ENCODE measurements at places on chromosomes 16 and 17.

GRCh38 chr17:77724876-77725615 lies 233.5 kb upstream of the TNRC6C start:
- no peak for DNase-seq

DNA sequence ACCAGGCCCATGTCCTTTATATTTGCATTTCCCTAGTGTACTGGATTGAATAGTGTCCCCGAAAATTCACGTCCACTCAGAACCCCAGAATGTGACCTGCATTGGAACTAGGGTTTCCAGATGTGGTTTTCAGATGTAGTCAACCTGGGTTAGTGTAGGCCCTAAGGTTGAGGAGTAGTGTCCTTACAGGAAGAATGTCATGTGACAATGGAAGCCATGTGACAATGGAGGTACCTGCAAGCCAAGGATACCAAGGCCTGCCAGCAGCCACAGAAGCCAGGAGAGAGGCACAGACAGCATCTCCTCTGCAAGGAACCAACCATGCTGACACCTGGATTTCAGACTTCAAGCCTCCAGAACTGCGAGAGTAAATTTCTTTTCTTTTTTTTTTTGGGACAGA lies 5.2 kb upstream of the PRR15L start:
- no peak for DNase-seq

- no peak for DNase-seq
These were observed 31.8 kb downstream of the TOX3 start for GRCh38 chr16:52515068-52515671.

DNA sequence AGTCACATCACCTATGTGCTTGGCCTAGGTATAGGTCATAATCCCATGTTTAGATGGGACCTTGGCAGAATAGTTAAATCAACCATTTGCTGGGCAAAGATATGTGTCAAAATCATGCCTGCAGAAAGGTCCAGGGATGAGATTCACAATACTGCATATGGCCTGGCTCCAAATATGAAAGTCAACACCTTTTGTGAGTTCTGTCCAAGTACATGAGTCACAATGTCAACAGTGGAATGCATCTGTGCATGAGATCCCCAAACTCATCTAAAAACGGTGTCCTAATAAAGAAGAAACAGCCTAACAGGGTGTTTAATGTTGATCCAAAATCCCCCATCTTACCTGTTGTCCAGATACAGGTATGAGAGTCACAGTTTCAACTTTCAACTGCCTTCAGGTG lies 1847.5 kb downstream of the TP53TG3F start:
- DNase-seq: no peak

DNA sequence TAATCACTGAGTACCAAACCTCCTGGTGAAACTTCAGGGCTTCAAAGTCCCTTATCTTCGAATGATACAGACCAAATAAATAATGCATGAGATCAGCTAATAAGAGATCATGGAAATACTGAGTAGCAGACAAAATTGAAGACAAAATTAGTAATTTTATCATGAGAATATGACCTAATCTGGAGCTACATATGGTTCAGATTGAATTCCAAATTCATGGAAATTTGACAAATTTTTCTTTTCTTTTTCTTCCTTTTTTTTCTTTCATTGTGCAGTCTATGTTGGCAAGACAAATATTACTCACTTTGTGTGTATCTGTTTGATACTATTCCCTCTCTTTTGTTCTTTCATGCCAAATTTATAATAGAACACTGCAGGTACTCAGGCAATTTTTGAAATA lies 218.1 kb upstream of the KCNJ16 start:
- DNase-seq: no peak

- peak; percentile 62 for DNase-seq
These were observed at the start of gene RUSF1 for GRCh38 chr16:31507929-31508705. TSS of gene RUSF1 (minus strand) at chr16:31508391. CDS start at chr16:31508373, 18 bp downstream.

GRCh38 chr17:63772801-63773271 lies 561 bp downstream of the CCDC47 start:
- no peak for DNase-seq

- DNase-seq: no peak
These were observed 136.7 kb upstream of the HS3ST2 start for GRCh38 chr16:22677024-22677830.

- DNase-seq: no peak
These were observed 88.7 kb downstream of the AXIN2 start for GRCh38 chr17:65472666-65473309.

DNA sequence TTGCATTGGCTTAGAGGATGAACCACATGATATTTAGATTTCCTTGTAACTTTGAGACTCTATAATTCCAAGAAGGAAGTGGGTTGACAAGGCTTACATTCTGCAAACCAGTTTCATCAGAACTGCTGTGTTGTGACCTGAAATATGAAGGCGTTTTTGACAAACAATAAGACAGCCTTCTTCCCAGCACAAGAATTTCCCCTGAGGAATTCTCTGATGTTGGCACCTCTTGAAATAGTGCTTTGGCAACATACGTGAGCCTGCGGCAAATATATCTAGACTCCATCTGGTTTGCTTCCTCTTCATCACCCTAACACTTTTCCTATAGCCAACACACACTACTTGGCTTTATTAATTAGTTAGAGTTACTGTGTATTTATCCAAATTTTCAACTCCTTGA lies 585.5 kb upstream of the SOX9 start:
- DNase-seq: no peak

DNA sequence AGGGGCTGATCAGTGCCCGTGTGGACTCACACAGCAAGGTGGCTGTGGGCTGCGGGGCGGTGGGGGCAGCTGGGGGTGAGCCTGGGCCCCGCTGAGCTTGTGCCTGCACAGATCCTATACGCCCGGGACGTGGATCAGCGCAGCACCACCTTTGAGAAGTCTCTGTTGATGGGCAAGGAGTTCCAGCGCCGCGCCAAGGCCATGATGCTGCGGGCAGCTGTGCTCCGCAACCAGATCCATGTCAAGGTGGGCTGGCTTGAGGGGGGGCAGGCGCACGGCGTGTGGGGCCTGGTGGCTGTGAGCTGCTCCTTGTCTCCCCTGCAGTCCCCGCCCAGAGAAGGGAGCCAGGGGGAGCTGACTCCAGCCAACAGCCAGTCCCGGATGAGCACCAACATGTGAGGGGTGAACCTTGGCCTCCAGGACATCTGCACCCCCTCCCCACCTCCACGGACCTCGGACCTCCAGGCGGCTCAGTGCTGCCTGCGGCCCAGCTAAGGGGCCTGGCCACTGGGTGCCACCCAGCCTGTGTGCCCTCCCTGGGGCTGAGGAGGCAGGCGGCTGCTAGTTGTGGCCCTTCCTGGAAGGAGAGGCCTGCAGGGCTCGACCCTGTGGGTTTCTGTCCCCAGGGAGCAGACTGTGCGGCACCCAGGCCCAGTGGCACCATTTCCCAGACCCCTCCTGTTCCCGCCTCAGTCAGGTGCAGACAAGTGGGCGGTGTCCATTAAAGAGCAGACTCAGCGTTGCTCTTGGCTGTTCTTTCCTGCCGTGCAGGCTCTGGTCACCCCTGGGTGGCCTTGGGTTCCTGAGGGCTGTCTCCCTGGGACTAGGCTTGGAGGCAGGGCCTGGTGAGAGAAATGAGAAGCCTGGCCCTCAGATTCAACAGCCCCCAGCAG lies 5.3 kb downstream of the GPS1 start:
- DNase-seq: no peak

DNA sequence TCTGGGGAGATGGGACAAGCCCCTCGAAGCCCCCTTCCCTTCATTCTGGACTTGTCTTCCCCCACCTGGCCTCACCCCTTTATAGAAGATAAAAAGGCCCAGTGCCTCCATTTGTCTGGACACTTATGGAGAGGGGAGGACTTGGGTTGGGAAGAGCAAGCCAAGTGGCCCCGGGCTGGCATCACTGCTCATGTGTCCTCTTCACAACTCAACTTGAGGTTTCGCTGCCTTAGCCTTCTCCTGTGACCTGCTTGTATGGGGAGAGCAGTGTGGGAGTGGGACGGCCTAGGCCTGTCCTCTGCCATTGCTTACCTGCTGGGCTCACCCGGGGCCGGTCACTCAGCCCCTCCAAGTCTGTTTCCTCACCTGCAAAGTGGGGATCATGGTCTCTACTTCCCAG lies 1.4 kb downstream of the PAQR4 start:
- DNase-seq: no peak

GRCh38 chr16:88300463-88300835 lies 82.3 kb upstream of the ZNF469 start:
- DNase-seq: no peak

- DNase-seq: no peak
These were observed 27.2 kb upstream of the TOB1 start for GRCh38 chr17:50893183-50893993.

GRCh38 chr17:34306466-34306865 lies 12.8 kb upstream of the CCL8 start:
- DNase-seq: no peak

GRCh38 chr17:4407851-4408250 lies 25.9 kb upstream of the SPNS3 start:
- DNase-seq: no peak

DNA sequence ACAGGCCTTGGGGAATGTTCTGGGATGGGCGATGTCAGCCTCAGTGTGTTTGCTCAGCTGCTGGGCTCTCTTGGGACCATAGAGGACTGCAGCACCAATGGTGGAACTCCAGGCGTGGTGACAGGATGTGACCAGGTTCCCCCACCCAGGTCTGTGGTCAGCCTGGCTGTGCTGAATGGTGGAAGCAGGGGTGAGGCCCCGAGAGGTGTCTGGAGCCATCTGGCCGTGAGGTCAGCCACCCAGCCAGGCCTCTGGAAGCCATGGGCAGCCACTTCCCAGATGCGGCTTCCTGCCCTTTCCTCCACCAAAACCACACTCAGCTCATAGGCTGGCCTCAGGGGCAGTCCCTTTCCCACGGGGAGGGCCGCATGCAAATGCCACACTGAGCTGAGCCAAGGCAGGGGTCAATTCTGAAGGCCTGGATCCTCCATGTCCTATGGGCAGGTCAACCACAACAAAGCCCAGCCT lies 7.8 kb upstream of the MAPK7 start:
- no peak for DNase-seq

GRCh38 chr17:75412455-75413317 lies 7.2 kb upstream of the GRB2 start:
- DNase-seq: peak; percentile 51

DNA sequence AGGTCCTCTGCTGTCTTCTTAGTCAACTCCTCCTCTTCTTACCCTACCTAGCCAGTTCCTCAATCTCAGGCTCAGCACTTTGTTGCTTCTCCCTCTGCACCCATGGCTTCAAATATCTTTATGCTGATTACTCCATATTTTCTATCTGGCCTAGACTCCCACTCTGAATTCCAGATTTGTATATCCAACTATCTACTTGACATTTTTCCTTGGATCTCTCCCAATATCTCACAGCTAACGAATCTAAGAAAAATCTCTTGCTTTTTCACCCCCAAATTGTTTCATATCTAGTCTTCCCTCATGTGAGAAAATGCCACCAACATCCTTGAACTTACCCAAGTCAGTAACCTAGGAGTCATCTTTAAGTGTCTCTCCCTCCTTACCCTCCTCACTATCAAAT lies 176.4 kb upstream of the ERCC4 start:
- no peak for DNase-seq

GRCh38 chr16:78715673-78716072 lies 616.2 kb downstream of the WWOX start:
- DNase-seq: no peak

DNA sequence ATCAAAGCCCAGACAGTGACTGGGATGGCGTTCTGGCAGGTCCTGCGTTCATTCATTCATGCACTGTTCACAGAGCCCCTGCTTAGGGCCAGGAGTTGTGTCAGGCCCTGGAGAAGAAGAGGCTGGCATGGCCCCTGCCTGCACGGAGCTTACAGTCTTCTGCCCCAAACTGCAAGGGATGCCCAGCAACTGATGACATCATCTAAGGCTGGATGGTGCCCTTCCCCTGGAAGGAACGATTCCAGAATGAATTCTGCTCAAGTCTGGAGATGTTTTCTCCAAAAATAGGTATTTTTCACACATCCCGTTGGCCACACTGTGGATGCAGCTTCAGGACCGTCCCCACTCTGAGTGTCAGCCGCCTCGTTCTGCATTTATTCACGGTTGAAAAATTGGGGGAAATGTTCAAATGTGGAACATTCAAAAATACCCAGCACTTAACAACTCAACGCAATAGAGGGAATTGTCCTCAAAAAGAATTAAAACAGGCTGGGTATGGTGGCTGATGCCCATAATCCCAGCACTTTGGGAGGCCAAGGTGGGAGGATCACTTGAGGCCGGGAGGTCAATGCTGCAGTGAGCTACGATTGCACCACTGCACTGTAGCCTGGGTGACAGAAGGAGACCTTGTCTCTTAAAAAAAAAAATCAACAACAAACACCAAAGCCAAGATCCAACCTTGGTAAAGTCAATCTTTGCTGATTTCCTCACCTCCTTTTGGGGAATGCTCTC lies 23.8 kb upstream of the CACNG5 start:
- no peak for DNase-seq

- DNase-seq: no peak
These were observed 15.5 kb upstream of the TMEM94 start for GRCh38 chr17:75440738-75441448.

DNA sequence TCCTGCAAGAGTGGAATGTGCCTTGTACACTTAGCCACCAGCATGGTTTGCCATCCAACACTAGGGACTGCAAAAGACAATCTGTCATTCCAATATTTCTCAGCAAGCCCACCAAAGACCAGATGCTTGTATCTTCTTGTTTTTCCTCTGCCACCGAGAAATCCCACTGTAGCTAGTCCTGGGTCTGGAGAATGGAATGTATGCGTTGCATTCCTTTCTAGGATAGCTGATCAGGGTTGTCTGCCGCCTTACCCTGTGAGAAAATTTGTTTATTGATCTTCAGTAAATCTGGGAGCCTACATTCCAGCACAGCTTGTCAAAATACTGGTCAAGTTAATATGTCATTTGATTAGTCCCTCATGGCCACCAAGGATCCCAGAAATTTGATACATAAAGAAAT lies 28.1 kb upstream of the ADAMTS18 start:
- DNase-seq: no peak

GRCh38 chr16:75060723-75061122 lies 55.9 kb downstream of the LDHD start:
- DNase-seq: no peak

- no peak for DNase-seq
These were observed 47.8 kb downstream of the OMG start for GRCh38 chr17:31248986-31249834.

DNA sequence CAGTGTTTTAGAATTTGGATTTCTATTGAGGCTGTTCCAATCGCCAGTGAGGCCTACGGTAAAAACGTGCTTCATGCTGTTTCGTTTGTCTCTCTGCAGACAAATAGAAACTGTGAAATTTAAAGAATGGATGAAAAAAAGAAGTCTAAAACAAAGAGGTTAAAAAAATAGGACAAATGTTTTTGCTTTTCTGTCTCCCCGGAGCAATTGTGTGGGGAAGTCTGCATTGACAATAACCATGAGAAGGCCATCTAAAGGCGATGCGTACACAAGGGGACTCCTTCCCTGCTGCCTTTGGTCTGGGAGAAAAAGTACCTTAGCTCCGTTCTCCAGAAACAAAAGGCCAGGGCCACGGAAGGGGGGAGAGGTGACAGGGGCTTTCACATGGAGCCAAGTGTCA lies 4.6 kb upstream of the ZFHX3 start:
- DNase-seq: no peak

DNA sequence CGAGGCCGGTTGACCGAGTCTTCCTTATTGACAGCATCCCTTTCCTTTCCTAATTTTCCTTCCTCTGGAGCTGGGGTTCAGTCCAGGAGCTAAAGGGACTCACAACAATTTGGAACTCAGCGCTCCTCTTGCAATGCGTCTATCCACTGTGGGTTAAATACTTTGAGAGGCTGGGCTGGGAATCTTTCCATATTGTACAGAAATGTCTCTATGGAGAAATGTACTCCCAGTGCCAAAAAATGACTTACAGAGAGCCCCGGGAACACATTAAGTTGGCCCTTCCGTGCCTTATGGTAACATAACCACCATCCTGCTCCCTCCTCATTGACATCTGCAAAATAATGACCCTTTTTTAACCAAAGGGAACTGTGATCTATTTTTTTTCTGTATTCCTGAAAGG lies 192.8 kb downstream of the FTO start:
- DNase-seq: no peak

Measured in stimulated activated CD4-positive, alpha-beta T cell treated with anti-CD3 and anti-CD28 coated beads, Interleukin-15, amount 100 ng/mL, for 1 hour (primary cell).